Hematopoietic multipotent progenitor cell treated with erythropoietin and hydrocortisone succinate and interleukin-3 and kit ligand, for 6 days (in vitro differentiated cells): ENCODE measurements at places on chromosomes 2 and 18.

GRCh38 chr2:190607657-190608357, 41.1 kb upstream of the NAB1 start:
- DNase-seq: no peak

GRCh38 chr2:191831410-191831994, 15.4 kb downstream of the CAVIN2 start:
- no peak for DNase-seq

GRCh38 chr2:20414806-20415205, 32.1 kb upstream of the RHOB start:
- DNase-seq: no peak

DNA sequence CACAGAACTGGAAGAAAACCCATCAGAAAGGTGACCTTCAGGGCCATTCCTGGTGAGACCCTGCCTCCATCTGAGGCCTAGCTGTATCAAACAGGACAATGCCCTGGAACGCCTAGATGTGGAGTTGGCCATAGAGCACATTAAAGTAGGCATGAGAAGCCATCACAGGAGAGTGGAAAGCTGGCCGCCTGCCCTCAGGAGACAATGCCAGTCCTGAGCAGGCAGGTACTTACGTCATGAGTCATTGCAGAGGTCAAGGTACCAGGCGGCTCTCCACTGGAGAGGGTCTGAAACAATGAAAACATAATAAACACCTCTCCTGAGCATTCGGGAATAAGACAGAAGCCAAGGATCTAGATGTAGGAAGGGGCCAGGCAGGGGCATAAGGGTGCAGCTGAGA, 68.6 kb downstream of the CCDC93 start:
- DNase-seq: no peak

DNA sequence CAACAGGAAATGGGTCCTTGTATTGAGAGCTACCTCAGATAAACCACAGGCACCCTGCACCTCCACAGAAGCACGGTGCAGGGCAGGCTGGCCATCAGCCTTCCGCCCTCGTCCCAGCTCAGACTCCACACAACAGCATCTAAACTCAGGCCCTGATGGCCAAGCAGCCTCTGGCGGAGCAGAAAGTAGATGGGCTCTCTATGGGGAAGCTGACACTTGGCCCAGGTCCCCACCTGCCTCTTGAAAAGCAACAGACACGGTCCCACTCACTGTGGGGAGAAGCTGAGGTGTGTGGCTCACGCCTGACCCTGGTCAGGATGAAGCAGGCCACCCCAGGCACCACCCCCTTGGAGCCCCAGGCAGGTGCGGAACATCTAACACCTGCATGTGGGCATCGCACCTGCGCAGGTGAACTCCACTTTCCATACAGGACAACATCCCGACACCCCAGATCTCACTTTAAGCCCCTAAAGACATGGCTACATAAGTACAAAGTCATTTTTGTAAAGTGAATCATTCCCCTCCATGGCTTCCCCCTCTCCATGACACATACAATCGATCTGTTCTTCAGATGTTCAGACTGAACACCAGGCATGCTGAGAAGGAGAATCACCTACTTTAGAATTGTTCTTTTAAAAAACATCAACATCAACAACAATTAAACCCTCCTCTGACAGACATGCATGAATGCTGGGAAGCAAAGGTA, 208.4 kb downstream of the ZBTB7C start:
- no peak for DNase-seq

GRCh38 chr2:118613737-118614136, 233.7 kb downstream of the EN1 start:
- DNase-seq: no peak
